Jurkat, Clone E6-1 (cell line): ENCODE measurements at places on chromosomes 16 and 17.

DNA sequence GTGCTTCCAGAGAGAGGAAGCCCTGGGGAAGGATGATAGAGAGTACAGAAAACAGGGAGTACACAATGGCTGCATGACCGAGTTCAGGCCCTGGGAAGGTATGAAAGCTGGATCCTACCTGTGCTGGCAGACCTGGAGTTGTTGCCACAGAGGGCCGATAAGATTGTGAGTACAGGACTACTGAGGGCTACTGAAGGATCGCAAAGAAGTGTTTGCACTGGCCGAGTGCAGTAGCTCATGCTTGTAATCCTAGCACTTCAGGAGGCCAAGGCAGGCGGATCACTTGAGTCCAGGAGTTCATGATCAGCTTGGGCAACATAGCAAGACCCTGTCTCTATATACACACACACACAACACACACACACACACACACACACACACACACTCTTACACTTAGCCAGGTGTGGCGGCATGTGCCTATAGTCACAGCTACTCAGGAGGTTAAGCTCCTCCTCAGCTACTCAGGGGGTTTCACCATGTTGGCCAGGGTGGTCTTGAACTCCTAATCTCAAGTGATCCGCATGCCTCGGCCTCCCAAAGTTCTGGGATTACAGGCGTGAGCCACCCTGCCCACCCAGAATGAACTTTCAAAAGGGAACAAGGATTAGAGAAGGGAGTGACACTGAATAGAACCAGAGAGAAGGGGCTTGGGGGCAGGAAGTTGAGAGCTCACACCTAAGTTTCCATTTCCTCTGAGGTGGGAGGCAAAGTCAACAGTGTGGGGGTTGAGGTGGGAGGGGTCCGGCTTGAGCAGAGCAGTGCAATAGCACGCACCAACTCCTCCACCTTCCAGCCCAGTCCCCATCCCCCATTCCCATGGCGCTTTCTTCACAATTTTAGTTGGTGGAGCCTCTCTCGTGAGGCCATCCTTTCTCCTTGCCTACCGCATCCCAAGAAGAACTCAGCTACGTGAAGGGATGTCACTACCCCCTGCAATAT is 7.5 kb downstream of the SCIMP start:
- peak; percentile 19 for DNase-seq

DNA sequence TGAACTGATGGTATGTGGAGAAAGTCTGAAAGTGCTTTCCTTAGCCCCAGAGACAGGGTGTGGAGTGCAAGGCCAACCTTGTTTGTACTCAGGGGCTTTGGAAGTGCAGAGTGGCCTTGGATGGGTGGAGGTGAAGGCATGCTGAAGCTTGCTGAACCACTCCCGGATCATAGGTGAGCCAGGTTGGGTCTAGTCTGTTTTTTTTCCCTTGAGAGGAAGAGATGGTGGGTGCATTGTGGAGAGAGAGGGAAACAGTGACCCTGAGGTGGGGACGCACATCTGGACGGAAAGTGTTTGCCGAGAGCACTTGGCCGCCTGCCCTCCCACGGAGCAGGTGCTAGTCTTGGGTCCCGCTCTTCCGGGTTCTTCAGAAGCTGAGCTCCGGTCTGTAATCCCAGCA is 12.5 kb downstream of the ABAT start:
- no peak for DNase-seq

DNA sequence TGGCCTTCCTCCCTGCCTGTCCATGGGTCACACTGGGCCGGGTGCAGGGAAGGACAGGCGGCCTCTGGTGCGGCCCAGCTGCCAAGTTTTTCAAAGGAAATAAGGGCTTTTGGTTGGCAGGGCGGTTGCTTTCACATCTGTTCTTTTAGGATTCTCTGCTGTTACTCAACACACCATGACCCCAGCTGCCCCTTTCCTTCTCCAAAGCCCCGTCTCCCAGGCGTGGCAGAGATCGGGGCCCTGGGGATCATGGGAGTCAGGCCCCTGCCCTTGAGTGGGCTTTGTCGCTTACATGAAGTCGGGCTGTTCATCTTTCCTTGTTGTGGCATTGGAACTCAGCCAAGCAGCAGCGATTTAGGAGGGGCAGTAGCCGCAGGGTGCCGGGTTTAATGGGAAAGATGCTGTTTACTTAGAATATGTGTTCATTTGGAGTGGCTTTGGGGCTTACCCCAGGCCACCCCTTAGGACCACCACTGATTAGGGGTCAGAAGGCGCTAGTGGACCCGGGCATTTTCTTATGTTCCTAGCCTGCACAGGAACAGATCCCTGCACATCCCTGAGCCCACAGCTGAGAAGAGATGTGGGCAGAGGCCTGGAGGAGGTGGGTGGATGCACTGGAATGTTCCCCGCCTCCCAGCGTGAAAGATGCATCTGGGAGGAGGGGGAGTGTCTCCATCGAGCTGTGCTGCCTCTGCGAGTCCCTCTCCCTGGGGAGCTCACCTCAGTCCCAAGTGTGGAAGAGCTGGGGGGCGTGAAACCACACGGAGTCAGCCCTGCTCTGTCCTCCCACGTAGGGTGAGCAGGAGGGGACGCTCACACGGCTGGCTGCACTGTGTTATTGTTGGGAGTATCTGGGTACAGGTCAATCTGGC is 6.8 kb upstream of the ADCY7 start:
- no peak for DNase-seq

DNA sequence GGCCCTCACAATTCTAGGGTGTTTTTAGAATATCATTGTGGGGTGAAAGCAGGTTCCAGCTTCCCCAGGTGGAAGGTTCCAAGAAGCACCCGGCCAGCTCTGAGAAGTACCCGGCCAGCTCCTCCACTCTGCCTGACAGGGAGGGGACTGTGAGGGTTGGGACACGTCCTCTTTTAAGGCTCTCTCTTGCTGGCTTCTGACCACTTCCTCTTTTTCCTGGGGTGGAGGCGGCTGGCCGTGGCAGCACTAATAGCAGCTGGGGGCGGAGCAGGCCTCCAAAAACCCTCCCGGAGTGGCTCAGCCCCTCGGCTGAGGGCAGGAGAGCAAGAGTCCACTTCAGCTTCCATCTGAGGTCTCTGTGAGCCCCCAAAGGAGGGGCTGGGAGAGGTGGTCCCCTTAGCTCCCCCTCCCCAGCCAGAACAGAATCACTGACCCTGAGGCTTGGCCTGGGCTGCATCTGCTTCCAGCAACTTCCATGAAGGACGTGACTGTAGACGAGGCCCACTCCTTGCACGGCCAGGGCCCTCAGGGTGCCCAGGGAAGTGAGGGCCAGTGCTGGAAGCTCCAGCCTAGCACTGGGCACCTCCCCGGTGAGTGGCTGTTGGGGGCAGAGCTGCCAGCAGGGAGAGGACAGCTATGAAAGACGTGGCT is 26.7 kb upstream of the PLCG2 start:
- no peak for DNase-seq

DNA sequence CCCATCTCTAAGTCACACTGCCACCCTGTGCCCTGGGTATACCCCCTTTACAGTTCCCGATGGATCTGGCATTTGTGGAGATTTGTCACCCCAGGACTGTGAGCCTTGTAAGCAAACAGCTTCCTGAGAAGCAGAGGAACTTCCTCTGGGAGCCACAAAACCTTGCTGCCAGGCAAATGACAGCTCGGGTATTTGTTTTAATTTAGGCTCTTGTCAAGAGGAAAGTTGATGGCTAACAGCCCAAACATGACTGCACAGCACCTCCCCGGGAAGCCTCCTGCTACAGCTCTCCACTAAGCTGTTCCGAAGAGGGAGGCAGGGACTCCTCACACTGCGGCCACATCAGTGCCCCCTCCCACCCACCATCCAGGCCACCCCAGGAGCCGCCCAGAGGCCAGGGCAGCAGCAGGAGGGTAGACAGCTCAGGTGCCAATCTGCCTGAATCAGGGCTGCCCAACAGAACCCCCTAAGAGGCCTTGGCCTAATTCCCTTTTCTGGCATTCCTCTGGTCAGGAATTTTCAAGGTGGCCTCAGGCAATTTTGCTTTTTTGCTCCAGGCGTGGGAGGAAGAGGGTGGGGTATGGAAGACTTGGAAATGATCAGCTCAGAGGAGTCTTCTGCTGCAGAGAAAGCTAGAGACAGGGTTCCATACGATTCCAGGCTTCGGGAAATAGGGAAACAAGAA is 2.6 kb downstream of the ABR start:
- DNase-seq: no peak

GRCh38 chr16:52557236-52557635 is 10.3 kb upstream of the TOX3 start:
- no peak for DNase-seq

DNA sequence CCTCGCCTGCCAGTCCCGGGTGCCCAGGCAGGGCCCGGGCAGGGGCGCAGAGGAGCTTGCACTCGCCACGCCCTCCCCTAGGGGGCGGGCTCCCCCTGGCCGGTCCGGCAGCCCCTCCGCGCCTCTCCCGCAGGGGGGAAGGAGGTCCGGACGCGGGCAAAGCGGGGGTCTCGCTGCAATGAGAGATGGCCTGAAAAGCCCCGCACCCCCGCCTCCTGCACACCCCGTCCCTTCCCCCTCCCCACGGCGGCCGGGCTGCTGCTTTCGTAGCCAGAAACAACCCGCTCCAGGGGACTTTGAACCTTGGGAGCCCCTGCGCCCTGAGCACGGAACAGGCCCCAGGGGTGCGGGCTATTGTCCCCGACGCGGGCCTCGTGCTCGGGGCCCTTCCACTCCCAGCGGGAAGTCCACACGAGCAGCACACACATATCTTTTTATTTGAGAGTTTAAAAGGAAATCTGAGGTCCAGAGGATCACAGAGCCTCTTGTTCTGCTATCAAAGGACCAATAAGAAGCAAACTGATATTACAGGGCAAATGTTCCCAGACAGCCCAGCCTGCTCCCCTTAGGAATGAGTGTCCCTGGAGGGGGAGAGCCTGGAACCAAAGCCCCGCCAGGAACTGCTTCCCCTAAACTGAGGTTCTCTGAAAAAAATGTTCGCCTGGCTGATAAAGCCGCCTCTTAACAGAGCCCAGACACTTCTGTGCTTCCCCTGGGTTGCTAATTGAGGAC is 5.8 kb upstream of the CBX4 start:
- DNase-seq: no peak

DNA sequence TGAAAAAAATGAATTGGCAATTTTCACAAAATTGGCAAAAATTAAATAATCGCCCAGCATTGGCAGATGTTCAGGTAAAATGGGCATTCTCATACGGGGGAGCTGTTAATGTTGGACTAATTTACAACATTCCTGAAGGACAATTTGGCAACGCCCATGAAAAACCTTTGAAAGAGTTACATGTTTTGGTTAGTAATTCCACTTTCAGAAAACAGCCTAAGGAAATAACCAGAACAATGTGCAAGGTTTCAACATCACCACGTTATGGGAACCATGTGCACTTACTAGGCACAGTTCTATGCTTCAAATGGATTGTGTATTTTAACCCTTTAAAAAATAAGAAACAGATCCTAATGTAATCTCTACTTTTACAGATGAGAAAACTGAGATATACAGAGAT is 62.7 kb downstream of the CDYL2 start:
- DNase-seq: no peak

GRCh38 chr17:14605267-14605599 is 304.4 kb downstream of the HS3ST3B1 start:
- no peak for DNase-seq

- DNase-seq: no peak
Measured at GRCh38 chr16:55501549-55502322, 7.1 kb upstream of the LPCAT2 start.

DNA sequence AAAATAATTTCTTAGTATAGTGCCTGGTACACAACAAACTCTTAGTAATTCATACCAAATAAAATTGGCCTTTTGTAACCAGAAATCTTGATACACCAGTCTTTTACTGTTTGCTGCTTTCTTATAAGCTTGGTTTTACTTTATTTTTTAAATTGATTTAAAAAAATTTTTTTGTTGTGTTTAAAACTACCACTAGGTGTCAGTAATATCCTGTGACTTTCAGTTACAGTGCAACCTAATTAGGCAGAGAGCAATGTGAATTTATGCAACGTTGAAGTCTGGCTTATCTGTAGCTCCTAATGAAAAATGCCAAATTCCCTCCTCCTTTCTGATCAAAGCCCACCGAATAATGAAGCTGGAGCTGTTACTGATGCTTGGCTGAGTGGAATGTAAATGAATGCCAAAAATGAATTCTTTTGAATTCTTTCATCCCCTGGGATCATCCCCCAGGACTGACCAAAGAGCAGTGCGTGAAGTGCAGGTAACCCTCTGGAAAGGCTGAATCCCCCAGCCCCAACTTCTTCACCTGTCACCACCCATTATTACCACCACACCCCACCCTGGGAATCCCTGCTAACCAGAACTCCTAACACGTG is 3.8 kb downstream of the ERCC4 start:
- peak; percentile 69 for DNase-seq

DNA sequence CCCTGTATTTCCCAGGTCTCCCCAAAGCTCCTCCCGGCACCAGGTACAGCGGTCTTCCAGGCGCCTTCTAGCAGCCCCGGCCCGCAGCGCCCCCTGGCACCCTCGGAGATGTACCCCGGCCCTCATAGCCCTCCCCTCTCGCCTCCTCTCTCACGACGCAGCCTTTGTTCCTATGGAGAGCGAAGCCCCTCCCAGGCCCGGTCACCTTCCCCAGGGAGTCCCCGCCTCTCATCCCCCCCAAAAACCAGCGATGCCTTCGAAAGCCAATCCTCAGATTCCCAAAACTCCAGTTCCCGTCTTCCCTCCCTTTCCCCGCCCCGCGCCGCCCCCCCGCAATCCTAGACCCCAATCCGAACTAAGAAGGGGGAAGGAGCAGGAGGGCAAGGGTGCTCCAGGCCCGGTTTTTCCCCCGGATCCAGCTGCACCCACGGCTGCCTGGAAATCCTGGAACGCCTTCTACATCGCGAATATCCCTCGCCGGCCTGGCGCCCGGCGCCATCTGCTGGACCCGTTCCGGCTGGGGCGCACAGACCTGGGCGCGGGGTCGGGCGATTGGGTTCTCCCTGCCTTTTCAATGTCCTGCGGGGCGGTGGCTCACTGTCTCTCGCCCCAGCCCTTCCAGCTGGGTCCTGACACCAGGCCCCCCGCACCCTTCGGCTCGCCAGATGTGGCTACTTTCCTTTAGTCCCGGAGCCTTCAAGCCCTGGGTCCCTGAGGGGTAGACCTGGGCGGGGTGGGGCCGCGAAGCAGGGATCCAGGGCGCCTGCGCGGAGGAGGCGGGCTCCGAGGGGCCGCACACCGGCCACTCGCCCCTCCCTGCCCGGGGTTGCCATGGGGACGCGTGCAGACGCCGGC is at the start of gene DNAH2:
DNAH2 (plus strand) TSS at position 844 of the 855 bp plus-strand sequence. CDS start 1,991 bp downstream, outside the sequence.
- no peak for DNase-seq

GRCh38 chr17:68584581-68585303 is 16.4 kb downstream of the FAM20A start:
- no peak for DNase-seq

- DNase-seq: no peak
Measured at GRCh38 chr16:88705801-88706228, 393 bp downstream of the RNF166 start.
